ENCODE measurements at places on chromosomes 12 and 14.

DNA sequence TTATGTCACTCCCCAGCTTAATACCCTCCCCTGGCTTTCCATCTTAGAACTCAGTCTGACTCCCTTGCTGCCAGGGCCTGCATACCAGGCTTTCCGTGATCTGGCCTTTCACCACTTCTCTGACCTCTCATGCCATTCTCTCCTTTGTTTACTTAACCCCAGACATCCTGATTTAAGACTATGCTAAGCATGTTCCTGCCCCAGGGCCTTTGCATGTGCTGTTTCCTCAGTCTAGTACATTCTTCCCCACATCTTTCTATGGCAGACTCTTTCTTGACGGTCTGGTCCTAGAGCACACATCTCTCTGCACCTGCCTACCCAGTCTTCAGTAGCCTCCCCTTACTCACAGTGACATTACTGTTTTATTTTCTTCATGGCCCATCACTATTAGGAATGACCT is 42.2 kb downstream of the PLXNC1 start:
- no peak for DNase-seq

DNA sequence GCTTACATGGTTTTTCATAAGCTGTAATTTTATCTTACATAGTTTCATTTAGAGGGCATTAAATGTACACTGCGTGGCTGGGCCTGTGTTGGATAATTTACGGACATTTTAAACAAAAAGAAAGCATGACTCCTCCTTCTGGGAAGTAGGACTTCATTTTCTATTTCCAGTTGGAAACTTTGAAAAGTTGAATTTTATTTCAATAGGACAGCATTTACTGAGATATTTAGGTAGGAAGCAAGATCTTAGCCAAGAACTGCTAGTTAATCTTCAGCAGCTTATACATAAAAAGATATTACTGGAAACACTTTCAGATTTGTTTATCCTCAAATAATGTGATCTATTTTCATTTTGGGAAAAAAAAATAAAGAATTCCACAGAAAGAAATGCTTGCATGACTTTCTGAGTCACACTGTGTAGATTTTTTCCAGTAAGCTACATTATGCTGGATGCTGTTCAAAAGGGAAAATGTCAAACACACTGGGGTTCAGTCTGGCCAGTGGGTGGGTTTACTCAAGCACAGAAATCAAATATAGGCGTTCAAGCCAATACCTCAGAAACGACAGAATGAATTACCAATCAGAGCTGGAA is 239.4 kb upstream of the KRR1 start:
- no peak for DNase-seq

- no peak for DNase-seq
Measured at GRCh38 chr12:2479851-2480535, 314.8 kb upstream of the FKBP4 start.

GRCh38 chr12:95882080-95882479 is 23.3 kb downstream of the SNRPF start:
- no peak for DNase-seq

- no peak for DNase-seq
Measured at GRCh38 chr14:105890474-105891220, 364.3 kb downstream of the TMEM121 start.

- DNase-seq, result no peak
Measured at GRCh38 chr14:75310295-75311111, 31.9 kb downstream of the FOS start.

- DNase-seq, result no peak
Measured at GRCh38 chr12:55727643-55728185, 1.1 kb downstream of the CD63 start.

DNA sequence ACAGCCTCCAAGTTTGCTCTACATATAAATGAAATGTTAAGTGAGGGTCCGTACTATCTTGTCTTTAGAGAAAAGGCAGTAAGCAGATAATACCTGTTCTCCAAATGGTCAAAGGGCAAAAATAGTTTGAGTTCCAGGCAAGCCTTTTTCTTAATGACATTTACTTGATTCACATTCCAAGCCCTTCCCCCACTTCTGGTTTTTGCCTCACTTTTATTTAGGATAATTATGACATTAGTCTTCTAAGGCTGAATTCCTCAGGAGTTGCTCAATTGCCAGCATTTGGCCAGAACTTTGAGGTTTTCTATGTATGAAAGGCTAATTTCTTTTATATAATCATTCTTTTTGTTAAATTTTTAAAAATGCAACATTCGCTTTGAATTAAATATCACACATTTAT is 62.5 kb upstream of the DUSP6 start:
- DNase-seq, result no peak

DNA sequence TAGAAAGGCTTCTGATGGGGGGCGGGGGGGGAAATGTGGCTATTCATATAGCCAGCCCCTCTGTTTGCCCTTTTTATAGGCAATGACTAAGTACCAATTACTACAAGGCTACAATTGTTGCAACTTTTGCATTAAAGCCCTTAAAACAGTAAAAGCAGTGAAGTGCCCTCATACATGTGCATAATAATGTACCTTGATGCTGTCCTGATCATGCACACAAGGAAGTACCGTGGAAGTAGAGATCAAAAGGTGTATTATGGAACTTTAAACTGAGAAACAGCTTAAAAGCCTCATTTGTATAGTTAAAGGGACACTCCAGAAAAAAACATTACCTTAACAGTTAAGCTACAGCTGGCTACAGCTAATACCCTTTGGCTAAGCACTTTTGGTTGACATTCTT is 111.8 kb downstream of the PLEKHG7 start:
- DNase-seq, result no peak

- DNase-seq, result no peak
Measured at GRCh38 chr12:49295082-49295936, at the start of gene PRPH. TSS of gene PRPH (plus strand) at chr12:49295147. CDS start at chr12:49295201, 54 bp downstream.

- no peak for DNase-seq
Measured at GRCh38 chr12:26282339-26282940, 87.1 kb downstream of the SSPN start.

DNA sequence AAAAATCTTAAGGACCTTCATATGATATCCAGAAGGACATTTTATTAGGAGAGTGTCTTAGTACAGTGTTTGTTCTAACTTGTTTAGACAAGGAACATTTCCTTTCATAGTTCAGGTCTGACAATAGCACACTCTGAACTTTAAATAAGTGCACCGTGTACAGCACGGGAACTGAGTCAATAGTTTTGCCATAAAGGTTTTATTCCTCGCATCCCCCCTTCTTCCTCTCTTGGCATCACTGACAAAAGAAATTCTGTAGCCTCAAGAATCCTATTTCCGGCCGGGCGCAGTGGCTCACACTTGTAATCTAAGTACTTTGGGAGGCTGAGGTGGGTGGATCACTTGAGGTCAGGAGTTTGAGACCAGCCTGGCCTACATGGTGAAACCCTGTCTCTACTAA is 58.3 kb downstream of the TMCC3 start:
- no peak for DNase-seq

GRCh38 chr12:20475542-20475941 is 107.2 kb downstream of the PDE3A start:
- DNase-seq, result no peak

- no peak for DNase-seq
Measured at GRCh38 chr14:68825729-68826128, 32.9 kb upstream of the ZFP36L1 start.

- no peak for DNase-seq
Measured at GRCh38 chr12:111379942-111380554, 11.2 kb upstream of the PHETA1 start.

DNA sequence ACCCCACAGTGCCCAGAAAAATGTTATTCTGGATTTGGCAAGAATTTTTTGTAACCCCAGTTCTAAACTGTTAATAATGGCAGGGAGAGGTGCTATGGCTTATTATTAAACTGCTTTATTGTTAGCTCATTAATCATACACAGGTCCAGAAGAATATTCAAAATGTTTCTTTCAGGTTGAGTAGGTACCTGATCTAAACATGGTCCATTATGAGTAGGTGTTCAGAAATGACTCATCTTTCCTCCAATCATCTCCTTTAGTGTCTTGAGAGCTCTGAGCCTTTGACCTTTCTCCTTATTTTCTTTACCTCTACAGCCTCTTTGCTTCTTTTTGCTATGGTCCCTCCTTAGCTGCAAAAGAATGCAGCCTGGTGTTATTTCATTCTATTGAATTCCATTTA is 211.0 kb upstream of the GARIN6 start:
- DNase-seq, result no peak

DNA sequence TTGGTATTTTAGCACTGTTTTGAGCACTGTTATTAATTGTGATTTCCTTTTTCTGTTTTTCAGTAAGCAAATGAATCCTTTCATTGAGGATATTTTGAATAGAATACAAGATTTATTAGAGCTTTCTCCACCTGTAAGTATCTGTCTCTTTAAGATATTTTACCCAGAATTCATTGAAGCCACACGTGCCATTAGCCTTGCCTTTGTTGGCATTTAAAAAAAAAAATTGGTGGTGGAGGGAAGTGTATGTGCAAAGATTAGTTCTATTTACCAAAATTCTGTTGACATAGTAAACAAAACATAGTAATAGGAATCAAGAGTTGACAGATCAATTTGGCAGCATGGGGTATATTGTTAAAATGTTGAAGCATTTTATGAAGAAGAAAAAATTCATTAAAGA is 23.8 kb downstream of the XPOT start:
- no peak for DNase-seq
